NCI-H524 (cell line): ENCODE measurements at places on chromosomes 16 and 17.
A peak's percentile ranks its signal among the peaks of the same experiment; 100 is the strongest.

- DNase-seq, result peak; percentile 80
Measured at GRCh38 chr16:70686376-70687101, 686 bp upstream of the MTSS2 start.

GRCh38 chr17:59038734-59039133 lies 67.9 kb downstream of the TRIM37 start:
- no peak for DNase-seq

- no peak for DNase-seq
Measured at GRCh38 chr17:14038206-14038605, 31.1 kb upstream of the COX10 start.

GRCh38 chr17:57665128-57665527 lies 80.0 kb downstream of the CCDC182 start:
- DNase-seq, result peak; percentile 61

GRCh38 chr16:27286451-27286850 lies 17.9 kb upstream of the NSMCE1 start:
- no peak for DNase-seq

DNA sequence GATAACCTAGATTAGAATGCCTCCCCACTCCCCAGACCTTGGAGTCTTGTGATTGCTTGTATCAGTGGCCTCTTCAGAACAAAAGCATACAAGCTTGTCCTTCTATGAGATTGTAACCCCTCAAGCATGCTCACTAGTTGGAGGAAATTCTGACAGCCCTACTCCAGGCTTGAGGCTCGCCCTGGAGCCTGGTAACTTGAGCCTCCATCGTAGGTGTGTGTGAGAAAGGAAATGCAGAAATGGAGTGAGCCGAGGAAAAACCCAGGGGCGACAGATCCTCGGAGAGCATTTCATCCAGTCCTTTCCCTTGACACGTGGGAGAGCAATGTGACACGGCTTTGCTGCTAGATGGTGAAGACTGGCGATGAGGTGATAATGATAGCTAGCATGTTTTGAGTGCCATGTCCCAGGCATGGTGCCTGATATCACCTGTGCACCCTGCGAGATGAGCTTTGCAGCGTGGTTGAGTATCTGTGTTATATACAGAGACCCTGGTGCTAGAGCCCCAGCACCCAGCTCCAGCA lies 31.2 kb downstream of the GNAO1 start:
- DNase-seq, result no peak

DNA sequence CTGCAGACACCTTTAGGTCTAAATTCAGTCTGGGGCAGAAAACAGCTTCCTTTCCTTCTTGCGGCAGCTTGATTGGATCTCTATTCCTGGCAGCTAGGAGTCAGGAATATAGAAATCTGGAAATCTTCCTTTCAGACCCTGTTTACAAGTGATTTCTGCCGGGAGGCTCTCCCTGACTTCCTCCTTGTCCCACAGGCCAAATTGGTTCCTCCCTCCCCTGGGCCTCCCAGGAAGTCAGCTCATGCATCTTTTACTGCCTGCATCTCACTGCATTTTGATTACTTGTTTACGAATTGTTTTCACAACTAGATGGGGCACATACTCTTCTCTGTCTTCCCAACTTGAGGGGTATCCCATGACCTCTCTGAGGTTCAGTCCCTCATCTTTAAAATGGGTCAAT lies 206.3 kb downstream of the MAF start:
- DNase-seq, result no peak

- no peak for DNase-seq
Measured at GRCh38 chr16:17389384-17389783, 81.4 kb downstream of the XYLT1 start.

DNA sequence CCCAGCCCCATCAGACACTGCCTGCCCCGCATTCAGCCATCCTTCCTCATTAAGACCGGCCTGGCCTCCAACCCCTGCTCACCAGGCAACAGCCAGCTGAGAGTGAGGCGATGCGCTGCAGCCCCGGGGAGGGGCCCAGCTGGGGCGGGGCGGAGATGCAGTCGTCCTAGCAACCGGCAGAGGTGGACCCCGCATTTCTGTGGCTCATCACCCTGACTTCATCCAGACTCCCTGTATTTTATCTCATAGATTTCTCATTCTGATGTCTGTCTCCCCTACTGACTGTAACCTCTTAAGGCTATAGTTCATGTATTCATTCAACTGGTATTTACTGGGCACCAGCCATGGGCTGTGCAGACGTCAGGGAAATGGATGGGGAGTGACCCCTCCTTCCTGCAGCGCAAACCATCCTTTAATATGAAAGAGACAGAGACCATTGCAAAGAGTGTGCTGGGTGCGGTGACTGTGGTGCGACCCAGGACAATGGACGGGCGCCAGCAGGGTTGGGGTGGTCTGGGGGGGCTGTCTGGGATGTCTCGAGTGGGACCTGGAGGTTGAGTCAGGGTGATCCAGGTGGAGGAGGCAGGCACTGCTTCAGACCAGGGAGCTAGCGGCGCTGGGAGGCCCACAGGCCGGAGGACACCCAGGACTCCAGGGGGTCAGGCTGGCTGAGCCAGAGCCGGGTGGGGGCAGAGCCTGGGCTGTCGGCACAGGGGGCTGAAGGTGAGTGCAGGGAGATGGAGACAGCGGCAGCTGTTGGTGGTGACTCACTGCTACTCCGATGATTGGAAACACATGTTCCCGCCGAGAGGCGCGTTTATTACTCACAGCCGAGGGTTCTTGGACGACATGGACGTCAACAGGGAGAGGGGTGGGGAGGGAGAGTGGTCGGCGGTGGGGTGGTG lies 10.5 kb upstream of the TIMP2 start:
- peak; percentile 97 for DNase-seq

DNA sequence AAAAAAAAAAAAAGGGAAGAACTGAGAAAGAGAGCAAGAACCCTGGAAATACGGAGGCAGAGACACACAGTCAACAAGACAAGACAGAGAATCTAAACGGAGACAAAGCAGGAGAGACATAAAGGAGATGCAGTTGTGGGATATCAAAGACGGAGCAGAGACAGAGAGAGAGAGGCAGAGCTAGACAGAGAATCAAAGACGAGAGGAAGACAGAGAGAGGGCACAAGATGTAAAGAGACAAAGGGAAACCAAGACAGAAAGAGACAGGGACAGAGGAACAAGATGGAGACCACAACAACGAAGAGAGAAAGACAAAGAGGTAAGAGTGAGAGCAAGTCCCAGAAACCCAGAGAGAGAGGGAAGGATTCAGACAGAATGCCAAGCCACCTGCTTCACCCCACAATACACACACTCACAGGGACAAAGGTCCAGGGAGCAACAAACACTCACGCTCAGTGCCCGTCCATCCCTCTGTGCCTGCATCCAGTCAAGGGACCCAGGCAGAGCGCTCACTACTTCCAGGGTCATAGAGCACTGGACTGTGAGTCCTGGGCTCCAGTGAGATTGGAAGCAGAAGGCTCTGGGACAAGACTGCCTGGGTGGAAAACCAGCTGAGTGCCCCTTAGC lies 88.9 kb downstream of the C16orf78 start:
- DNase-seq, result no peak

DNA sequence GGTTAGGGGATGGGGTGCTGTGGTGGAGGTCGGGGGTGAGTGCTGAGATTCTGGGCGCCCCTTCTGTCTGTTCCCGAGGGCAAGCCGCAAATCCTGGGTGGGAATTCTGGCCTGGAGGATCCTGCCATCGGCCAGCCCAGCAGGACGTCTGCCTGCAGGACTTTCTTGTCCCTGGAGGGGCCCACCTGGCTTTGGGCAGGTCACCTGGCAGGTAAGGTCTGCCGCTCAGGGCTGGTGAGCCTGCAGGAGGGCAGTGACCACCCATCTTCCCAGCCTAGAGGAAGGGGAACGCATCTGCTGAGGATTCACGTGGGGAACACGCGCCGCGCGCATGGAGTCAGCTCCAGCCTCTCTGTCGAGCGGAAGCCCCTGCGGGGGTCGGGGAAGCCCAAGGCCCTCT lies 5.4 kb downstream of the RNF222 start:
- no peak for DNase-seq

DNA sequence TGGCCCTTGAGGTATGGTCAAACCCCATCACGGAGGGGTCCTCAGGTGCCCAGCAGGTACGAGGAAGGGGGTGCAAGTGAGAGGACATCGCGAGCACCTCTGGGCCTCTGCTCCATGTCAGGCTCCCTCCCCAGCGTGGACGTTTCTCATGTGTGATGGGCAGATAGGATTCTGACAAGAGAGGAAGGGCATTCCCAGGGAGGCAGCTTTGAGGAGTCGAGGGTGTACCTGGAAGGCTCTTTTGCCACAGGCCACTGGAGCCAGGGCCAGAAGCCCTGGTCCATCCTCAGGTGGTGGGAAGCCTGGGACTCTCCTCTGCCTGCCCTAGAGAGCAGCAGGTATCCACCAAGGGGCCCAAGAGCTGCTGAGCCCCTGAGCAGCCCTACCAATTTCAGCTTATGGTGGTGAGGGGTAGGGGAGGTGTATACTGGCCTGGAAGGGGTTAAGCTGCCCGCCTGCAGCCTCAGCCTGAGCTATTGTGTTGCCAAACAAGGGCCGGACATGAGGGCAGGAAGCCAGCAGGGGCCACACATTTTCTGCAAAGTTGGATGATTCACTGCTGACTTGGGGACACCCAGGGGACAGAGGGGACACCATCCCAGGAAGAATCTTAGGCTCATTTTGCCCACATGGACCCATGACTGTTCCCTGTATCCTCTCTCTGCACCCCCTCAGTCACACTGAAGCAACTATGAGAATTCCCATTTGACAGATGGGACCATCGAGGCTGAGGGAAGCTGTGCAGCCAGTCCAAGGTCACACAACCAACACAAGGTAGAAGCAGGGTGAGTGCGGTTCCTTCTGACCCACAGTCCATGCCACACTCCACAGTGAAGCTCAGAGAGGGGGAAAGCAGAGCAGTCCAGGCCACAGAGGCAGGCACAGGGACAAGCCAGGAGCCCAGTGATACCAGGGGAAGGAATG lies 1.7 kb downstream of the CDH5 start:
- no peak for DNase-seq

GRCh38 chr16:68470461-68471150 lies 22.3 kb upstream of the SMPD3 start:
- no peak for DNase-seq

DNA sequence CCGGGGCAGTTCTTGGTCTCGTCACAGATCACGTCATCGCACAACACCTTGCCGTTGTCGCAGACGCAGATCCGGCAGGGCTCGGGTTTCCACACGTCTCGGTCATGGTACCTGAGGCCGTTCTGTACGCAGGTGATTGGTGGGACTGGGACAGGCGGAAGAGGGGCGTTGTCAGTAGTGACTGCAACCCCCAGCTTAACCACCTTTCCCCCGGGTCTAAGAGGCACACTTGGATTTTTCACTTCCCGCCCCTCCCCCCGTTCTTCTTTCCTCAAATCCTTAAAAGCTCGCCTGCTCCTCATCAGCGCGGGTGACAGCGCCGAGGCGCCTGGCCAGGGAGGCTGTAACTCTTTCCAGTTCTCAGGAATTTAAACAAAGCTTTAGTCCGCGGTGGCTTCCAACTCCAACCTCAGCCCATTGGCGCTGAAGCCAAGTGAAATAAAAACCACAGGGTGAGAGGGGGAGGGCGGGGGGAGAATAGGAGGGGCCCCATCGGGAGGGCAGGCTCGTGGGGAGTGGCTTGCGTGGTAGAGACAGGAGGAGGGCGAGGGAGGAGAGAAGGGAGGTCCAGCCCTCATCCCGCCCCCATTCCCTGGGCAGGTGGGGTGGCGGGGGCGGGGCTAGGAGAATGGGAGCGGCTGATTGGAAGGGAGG lies 1.5 kb downstream of the COL1A1 start:
- DNase-seq, result peak; percentile 60

DNA sequence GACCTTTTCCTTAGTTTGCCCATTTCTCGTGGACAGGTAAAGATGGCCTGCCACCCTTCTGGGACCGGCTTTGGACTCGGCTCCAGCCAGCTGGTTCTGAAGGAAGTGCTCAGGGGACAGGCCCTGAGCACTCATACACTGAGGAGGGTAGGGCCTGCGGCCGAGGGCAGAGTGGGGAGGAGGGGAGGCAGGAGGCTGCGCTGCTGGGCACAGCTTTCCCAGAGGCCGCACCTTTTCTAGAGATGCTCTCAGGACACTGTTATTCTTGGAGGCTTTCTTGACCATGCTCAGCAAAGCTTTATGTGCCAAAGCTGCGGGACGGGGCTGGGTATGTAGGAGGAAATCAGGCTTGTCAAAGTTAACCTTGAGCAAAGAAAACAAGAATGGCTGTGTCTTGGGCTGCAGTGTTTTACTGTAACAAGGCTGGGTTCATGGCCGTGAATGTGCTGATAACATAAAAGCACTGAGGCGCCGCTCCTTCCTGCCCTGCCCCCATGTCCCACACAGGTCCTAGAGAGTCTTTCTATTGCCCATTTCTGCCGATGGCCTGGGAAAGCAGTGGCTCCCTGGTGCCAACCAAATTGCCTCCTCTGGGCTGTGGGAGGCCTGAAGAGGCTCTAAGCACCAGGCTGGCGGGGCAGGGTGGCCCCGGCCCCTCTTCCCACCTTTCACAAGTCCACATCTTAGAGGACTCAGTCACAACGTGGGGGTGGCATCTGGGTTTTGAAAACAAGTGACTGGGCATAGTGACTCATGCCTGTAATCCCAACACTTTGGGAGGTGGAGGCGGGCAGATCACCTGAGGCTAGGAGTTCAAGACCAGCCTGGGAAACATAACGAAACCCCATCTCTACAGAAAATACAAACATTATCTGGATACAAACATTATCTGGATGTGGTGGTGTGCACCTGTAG lies 22.3 kb upstream of the TIMP2 start:
- DNase-seq, result no peak

DNA sequence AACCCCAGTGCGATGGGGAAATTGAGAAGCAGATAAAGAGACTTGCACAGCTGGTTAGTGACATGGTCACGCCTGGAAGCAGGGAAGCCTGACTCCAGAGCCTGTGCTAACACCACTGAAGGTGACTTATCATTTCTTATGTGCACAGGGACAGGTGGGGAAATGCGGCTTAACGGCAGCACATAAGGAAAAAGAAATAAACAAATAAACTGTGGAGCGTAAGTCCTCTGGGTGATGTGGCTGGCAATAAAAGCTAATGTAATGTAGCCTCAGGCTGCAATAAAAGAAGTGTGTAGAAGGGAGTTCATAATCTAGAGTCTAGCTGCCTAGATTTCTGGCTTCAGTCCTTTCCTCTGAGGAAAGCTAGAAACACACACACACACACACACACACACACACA lies 10.6 kb downstream of the CDH11 start:
- DNase-seq, result no peak

DNA sequence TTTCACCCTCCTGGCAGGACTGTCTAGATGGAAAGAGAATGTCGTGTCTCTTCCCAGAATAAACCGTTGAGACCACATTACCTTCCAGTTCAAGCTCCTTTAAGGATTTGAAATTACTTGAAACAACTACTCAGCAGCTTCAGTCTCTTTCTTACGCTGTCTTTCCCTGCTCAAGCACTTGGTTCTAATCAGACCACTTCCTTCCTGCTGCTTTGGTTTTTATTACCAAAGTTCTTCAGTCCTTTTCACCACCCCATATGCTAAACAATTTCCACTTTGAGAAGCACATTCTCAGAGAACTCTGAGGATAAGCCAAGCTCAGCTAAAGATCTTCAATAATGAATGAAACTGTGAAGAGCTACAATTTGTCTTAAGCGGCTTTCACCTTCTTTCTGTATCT lies 105.4 kb downstream of the STX8 start:
- DNase-seq, result no peak
